ENCODE measurements at places on chromosomes 3 and 15.

GRCh38 chr3:116716490-116716889 lies 6.9 kb downstream of the TUSC7 start:
- no peak for DNase-seq

DNA sequence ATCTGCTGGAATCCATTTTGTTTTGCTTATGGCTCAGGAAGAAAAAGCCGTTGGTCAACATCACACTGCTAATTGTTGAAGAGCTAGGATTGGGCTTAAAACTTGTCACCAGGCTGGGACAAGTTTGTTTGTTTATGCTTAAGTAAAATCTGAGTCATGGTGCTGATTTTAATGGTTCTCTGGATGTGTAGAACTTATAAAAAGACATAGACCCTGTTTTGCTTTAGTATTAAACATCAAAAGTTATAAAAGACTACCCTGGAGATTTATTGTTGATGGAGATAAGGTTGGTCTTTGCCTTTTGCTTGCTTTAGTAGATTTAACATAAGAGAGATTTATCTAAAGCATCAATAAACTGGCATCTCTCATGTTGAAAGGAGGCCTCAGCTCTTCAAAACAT lies 348.2 kb upstream of the GOLIM4 start:
- DNase-seq: no peak

- DNase-seq: no peak
Observed at GRCh38 chr3:170753421-170754310, 116.3 kb downstream of the RPL22L1 start.

DNA sequence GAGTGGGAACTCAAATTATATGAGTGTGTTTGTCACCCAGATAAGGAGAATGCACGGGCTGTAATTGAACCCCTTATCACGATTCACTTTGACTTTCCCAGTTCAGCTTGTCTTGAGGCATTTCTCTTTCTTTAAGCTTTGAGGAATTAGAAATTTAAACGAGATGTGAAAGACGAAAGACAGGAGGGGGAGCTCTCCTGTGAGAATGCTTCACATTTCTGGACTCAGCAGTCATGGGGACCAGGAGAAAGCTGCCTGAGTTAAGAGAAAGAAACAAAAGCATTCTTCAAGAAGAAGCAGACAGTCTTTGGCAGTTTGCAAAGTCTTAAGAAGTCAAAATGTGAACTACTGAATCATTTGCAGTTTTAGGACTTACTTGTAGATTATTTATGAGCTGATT lies 205.6 kb downstream of the NECTIN3 start:
- DNase-seq: no peak

DNA sequence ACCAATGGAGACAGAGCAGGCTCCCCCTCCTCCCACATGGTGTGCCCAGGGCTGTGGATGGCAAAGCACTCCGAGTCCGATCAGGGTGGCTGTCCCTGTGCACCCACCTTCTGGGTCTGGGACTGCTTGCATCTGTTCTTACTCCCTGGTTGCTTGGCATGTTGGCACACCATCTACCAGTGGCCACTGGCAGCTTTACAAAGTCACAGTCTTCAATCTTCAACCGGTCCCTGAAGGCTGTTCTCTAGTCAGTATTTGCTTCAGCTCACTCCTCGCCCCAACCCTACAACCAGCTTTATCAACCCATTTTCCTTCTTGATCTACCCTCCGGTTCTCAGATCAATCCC lies 14.8 kb downstream of the HOMER2 start:
- DNase-seq: no peak

GRCh38 chr3:89867286-89867685 lies 759.9 kb downstream of the EPHA3 start:
- DNase-seq: no peak

DNA sequence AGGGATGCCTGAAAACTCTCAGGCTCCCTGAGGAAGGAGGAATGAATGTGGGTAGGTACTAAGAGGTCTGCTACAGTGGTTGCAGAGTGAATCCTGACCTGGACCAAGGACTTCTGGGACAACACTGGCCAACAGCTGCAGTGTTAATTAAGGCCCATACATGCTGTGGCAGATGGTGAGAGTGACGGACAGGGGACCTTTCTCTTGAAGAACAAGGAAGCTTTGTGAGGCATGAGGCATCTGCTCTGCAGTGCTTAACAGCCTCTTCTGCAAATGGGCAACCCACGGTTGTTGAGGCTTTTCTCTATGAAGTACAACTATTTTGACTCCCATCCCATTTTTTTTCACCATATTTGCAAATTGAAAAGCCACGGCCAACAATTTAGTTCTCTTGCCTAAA lies 26.6 kb upstream of the ACAN start:
- no peak for DNase-seq

DNA sequence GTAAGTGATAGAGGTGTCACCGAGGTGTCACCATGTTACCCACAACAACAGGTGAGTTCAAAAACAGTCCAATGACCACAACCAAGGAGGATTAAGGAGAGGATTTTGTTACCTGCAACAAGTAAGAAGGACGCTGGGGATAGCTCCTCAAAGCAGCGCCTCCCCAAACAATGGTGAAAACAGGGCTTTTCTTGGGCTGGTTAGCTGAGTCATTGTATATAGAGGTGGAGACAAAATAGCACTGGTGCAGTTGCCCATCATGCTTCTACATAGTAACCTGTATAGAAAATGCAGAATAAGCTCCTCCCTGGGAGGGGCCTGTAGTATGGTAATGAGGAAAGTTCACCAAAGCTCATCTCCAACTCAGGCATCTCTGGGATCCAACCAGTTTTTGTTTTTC lies 116.9 kb upstream of the EIF1B start:
- no peak for DNase-seq

GRCh38 chr3:176595307-176595706 lies 602.0 kb downstream of the TBL1XR1 start:
- no peak for DNase-seq

- DNase-seq: no peak
Observed at GRCh38 chr15:57235873-57236272, 140.4 kb upstream of the CGNL1 start.

- DNase-seq: no peak
Observed at GRCh38 chr3:129144786-129145185, 16.1 kb downstream of the ISY1 start.

DNA sequence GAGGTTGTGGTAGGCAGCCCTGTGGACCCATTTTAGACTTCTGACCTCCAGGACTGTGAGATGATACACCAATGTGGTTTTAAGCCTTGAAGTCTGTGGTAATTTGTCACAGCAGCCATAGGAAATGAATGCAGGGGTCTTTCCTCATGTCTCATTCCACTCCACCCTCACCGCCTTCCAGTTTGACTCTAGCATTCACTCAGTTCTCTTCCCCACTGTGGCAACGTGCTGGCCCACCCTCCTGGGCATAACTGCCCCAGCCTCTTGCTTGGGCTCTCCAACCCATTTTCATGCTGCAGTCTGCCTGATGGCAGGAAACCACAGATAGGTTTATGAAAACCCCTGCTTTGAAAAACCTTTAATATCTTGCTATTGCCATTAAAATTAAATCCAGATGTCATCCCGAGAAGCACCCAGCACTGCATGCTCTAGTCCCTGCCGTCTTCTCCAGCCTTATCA lies 7.3 kb upstream of the TRNT1 start:
- no peak for DNase-seq

DNA sequence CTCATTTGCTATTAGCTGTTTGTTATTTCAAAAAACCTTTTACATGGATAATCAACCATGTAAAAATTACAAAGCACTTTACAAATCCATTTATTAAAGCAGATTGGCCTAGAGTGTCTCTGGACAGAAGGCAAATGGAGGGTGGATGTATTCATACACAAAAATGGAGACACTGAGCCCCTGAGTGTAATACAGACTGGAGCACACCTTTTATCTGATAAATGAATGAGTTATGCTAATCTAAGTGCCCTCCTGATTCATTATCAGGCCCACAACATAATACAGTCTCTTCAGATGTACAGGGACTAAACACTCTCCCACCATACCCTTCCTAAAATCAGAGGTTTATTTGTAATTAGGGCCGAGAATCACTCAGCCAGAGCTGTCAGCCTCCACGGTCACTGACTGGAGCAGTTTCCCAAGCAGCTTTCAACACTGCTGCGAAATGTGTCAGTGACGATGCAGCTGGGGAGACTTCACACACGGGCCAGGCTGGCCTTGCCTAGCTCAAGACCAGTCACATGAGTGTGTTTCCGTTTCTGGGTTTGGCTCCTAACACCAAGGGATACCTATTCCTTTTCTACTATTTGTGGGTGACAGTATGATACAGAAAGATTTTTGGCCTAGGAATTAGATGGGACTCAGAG lies 271.8 kb downstream of the ZIC1 start:
- no peak for DNase-seq

DNA sequence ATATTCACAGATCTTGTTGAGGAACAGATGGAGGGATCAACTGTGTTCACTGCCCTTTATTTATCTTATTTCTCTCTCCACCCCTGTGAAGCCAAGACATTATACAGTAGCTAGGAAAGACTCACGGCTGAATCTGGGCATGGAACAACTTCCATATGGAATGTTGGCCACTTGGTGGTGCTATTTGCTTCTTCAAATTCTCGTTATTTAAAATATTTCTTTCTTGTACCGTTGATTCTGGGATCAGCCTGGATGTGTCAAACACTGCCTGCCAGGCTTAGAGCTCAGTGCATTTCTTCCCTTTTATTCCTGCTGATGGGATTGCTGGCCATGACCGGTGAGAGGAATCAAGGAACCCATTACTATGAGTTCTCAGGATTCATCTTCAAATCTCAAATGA lies 17.5 kb upstream of the GASK1A start:
- no peak for DNase-seq
